Spinal cord (tissue), 10 donors: ENCODE measurements at places on chromosomes 16 and 17.

DNA sequence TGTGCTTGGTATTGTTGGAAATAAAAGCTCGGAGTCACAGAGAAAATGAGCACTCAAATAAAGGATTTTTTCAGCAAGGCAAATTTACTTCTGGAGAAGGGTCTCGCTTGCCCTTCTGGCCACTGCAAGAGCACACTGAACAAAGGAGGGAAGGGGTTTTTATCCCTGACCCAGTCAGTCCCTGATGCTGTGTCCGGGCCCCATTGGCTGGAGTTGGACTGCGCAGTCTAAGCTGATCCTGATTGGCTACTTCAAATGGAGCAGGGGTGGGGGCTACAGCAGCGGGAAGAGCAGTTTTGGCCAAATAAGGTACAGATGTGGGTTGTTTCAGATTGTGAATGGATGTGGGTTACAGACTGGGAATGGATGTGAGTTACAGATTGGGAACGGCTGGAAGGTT, 4.3 kb upstream of the NLRP1 start:
- no peak for DNase-seq

GRCh38 chr17:44071772-44072171, 1.2 kb downstream of the G6PC3 start:
- no peak for DNase-seq

DNA sequence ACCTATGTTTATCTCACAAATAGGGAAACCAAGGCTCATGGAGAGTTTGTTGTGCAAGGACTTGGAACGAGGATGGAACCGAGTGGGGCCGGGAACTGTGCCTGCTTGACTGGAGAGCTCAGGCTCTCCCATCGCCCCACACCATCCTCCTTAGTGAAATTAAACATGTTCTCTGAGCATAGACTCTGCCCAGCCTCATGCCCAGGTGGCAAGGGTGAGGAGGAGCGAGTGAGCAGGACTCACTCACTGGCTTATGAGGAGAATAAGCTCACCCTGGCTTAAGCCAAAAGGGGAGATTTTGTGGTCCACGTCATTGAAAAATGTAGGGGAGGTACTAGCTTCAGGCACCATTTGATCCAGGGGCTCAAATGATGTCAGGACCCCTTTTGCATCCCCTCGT, 44.8 kb downstream of the NKD1 start:
- no peak for DNase-seq

DNA sequence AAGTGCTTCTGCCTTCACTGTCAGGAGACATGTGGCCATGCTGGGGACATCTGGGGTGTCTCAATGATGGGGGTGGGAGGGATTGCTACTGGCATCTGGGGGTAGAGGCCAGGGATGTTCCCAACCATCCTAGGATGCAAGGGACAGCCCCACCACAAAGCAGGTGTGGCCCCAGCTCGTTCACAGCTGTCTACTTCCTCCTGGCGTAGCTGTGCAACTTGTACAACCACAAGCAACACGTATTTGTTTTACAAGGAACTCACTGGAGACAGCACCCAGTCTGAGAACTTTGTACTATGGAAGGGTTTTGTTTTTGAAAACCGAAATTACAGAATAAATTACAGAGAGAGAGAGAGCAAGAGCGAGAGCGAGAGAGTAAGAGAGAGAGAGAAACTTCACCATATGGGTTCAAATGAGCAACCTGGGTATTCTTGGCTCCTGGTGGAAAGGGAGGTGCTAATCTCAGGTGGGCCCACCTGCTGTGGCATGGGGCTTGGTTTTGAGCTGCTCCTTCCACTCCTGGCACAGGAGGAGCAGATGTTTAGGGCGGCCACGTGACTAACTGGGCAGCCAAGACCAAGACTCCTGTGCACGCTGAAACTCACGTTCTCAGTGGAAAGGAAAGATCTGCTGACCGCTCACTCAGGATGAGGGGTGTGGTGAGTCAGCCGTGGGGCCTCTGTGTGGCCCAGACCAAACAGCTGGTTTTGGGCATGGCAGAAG, 17.5 kb upstream of the TNFRSF13B start:
- no peak for DNase-seq

GRCh38 chr17:63623786-63624530, 1.7 kb downstream of the MAP3K3 start:
- DNase-seq = no peak

GRCh38 chr16:11258553-11259492, 2.8 kb upstream of the SOCS1 start:
- no peak for DNase-seq

DNA sequence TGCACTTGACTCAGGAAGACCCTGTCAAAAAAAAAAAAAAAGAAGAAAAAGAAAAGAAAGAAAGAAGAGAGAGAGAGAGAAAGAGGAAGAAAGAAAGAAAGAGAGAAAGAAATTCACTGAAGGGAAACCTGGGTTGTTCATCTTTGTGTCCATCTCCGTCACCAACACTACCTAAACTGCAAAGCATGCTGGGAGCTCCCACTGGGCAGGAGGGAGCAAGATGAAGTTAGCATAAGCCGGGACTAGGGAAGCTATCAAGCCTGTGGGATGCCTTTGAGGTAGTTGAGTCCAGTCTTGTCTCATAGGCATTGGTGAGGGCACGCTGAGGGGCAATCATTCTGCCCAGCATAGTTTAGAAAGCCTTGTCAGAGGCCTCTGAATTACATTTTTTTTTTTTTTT, 7.6 kb upstream of the CBFB start:
- no peak for DNase-seq
